ENCODE measurements at places on chromosomes 5 and 9.

- DNase-seq, result no peak
Observed at GRCh38 chr5:149779124-149779465, 49.0 kb downstream of the PPARGC1B start.

- DNase-seq, result no peak
Observed at GRCh38 chr9:131448818-131449217, 53.9 kb upstream of the POMT1 start.

- peak; percentile 57 for DNase-seq
Observed at GRCh38 chr9:97906236-97906831, 16.0 kb downstream of the TRMO start.

GRCh38 chr9:32701321-32702022, 66.0 kb upstream of the TAF1L start:
- no peak for DNase-seq

DNA sequence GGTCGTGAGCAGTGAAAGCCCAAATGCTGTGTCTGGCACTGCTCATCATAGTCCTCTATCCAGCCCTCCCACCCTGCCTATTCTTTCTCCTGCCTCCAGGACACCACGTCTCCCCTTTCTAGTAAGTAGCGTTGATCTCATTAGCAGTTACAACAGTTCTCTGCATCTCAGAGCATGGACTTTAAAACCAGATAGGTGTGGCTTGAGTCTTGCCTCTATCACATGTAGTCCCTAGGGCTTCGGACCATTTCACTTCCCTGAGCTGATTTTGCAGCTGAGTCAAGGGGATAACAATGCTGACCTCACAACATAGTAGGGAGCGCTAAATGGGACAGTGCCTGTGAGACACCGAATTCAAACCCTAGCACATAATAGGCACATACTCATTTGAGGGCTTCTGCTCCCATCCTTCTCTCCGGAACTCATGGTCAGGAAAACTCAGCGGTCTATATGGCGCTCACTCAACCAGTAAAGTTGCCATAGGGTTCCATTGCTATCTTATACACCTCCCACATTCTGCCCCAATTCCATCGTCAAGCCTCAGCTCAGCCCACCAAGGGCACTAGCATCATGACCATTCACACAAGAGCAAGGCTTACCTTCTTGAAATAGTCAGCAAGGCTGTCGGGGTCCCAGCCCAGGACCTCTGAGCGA, 515 bp downstream of the LCP2 start:
- DNase-seq, result no peak

DNA sequence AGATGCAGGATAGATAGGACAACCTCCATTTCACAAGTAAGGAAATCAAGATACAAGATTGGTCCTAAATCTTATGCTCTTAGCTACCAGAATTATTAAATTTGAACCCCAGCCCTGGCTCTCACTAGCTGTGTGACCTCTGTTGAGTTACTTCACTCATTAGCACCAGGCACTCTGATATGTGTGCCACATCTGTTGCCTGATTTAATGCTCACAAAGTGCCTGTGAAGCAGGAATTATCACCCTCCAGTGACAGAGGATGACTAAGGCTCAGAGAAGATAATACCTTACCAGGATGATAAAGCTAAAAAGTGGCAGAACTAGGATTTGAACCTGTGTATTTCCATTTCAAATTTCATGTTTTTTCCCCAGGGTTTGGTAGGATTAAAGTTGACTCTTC, 110.0 kb downstream of the PLPPR1 start:
- DNase-seq, result no peak

- DNase-seq, result peak; percentile 25
Observed at GRCh38 chr9:114096041-114096511, 3.0 kb downstream of the KIF12 start.

GRCh38 chr5:178507151-178507932, 82.9 kb downstream of the COL23A1 start:
- no peak for DNase-seq

DNA sequence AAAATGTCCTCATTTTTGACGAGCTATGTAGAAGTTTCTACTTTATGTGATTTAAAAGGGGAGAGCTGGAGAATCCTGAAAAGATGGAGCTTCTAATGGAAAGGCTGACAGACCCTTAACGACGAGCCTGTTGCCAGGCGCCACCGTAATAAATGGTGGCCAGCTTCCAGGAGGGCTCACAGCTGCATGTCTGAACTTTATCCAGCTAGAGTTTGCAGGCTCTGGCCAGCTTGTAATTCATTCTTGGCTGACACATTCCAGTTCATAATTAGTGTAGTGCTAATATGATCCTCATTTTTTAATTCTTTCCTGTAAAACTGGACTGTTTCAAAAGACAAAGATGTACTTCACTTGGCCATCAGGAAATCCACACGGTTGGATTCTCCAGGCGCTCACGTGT, 246.7 kb downstream of the GAS1 start:
- no peak for DNase-seq

- DNase-seq, result no peak
Observed at GRCh38 chr5:68746643-68747420, 347.0 kb upstream of the SLC30A5 start.

- DNase-seq, result no peak
Observed at GRCh38 chr5:177612215-177612673, 12.3 kb downstream of the B4GALT7 start.

- no peak for DNase-seq
Observed at GRCh38 chr5:168324859-168325630, 33.6 kb downstream of the WWC1 start.

- peak; percentile 78 for DNase-seq
Observed at GRCh38 chr5:142095035-142095434, 13.5 kb upstream of the NDFIP1 start.

- DNase-seq, result no peak
Observed at GRCh38 chr5:111117136-111117535, 25.0 kb downstream of the WDR36 start.

- DNase-seq, result no peak
Observed at GRCh38 chr5:83404182-83404716, 67.3 kb upstream of the VCAN start.

- no peak for DNase-seq
Observed at GRCh38 chr5:62007457-62007856, 298.5 kb upstream of the KIF2A start.

DNA sequence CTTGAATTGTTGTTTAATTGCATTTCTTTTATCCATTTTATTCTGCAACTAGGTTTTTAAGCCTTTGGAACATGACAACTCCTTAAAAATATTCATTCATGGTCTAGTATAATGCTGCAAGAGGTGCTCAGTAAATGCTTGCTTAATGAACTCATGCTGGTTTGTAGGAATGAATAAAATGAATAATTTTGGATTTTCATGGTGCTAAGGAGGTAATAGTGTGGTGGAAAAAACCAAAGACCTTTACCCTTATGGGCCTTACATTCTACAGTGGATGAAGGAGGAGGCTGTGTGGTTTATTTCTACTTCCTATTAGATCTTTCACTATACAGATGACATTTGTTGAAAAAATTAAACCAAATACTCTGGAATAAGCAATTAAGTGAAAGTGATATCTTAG, 43.4 kb downstream of the LRRTM2 start:
- no peak for DNase-seq

DNA sequence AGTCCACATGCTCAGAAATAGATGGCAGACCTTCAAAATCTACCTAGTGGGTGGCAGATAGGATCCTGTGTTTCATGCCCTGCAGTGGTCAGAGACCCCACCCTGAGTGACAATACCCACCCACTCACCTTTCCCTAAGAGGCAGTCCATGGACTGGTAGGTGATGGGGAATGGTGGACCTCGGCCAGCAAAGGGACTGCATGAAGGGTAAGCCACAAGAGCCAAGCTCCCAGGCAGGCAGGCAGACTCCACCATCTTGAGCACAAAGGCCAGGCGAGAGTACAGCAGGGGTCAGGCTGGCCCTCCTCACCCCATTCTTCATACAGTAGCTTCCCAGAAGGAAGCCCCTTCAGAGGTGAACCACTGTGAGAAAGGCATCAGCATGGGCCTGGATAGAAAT, 78.4 kb downstream of the SYK start:
- no peak for DNase-seq

- no peak for DNase-seq
Observed at GRCh38 chr9:76630916-76631315, 133.3 kb upstream of the PCA3 start.

DNA sequence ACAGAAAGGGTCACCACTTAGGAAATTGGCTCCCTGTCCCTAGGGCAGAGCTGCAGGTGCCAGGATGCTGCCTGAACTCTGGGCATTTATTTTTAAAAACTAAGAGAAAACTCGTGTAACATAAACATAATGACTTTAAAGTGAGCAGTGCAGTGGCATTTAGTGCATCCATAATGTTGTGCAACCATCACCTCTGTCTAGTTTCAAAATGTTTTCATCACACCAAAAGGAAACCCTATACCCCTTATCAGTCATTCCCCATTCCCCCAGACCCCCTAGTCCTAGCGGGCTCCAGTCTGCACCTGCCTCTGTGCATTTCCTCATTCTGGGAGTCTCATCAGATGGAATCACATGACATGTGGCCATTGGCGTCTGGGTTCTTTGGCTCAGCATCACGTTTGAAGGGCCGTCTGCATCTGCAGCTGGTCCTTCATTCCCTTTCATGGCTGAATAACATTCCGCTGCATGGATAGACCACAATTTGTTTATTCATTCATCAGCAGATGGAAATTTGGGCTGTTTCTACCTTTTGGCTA, 55.8 kb downstream of the NSG2 start:
- DNase-seq, result no peak

DNA sequence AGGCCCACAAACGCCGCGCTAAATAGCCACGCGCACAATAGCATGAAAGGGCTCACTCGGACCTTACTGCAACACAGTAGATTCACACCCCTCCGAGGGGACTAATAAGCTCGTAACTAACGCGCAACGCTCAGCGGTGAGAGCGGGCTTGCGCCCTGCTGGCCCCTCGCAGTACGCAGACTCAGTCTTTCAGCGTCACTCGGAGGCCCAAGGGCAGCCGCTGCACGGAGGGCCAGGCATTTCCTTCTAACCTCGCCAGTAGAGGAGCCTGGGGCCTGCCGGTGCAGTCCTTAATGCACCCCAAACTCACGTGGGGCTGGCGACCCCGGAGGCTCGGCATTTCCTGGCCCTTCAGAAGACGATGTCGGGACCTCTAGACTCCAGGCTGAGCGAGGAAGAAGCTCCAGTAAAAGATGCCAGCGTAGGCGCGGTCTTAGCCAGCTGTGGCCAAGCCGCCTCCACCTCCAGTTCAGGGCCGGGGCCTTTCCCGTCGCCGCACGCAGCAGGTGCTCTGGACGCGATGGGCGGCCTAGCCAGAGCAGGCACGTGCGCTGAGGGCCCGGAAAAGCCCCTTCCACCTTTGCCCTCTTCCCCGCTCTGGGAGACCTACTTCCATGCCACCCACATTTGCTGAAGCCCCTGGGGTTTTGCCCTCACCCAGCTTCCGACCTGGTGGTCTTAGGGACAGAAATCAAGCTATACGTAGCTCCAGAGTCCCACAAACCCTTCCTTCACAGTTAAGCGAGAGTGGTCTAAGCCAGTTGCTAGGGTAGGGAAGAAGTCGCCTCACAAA, 38.3 kb upstream of the TIFAB start:
- no peak for DNase-seq

GRCh38 chr5:10632110-10632761, 68.4 kb downstream of the ANKRD33B start:
- peak; percentile 72 for DNase-seq

DNA sequence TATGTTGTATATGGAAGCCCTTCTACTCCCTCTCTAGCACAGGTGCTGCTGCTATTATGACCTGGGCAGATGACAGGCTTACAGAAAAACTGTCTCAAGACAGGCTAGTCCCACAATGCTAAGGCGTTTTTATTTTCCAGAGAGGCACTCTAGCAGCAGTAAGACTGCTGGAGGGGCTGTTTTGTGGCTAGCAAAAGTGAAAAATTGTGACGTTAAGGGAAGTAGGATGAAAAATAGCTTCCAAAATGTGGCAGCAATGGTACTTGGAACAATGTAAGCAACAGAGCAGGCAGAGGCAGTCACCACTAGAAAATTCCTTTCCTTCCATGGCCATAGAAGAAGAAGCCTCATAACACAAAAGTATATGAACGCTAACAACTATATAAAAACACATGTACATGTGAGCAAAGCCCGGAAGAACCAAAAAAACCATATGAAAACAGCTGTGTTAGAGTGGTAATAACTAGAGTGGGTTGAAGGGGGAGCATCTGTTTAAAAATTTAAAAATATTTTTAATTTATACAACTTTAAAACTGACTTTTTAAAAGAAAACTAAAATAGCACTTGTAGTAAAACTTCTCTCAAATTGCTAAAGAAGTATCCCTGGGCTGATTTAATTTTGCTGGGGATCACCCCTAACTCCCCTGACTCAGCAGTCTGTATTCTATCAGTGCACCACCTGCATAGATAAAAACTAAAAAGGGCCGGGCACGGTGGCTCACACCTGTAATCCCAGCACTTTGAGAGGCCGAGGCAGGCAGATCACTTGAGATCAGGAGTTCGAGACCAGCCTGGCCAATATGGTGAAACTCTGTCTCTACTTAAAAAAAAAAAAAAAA, 30.6 kb downstream of the CLINT1 start:
- no peak for DNase-seq

GRCh38 chr9:132590037-132590317, 7.6 kb downstream of the BARHL1 start:
- no peak for DNase-seq

DNA sequence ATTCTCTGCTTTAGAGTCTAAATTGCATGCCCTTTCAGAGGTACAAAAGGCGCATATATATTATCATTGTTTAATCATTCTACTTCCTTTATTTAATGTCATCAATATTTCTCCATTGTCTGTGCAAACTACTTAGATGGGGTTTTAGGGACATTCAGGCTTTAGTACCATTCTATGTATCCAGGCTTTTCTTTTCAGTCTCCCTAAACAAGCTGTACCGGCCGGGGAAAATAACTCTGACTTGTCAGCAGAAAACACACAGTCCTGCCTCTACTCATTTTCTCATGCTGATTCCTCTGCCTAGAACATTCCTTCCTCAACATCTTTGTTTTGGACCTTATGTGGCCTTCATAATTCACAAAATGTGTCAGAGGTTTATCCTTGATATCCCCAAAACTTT, 392.1 kb upstream of the DAB2 start:
- DNase-seq, result no peak

GRCh38 chr5:176365351-176366231, at the start of gene ARL10:
Gene ARL10, plus strand, starts transcription at chr5:176365487. Its CDS starts 77 bp downstream, at chr5:176365564.
- peak; percentile 73 for DNase-seq

- DNase-seq, result no peak
Observed at GRCh38 chr5:167709625-167710024, 581.8 kb upstream of the WWC1 start.

- DNase-seq, result no peak
Observed at GRCh38 chr5:78961743-78962142, 23.4 kb downstream of the ARSB start.

- DNase-seq, result no peak
Observed at GRCh38 chr5:149450199-149450598, 71.1 kb upstream of the IL17B start.
